Activated CD8-positive, alpha-beta T cell treated with anti-CD3 and anti-CD28 coated beads for 36 hours (primary cell): ENCODE measurements at places on chromosomes 7 and 10. TPM values are rescaled to one million over a fixed set of nuclear protein-coding genes. Genes with fewer than 3 reads are reported as not detected.

Gene CUL2
- total RNA-seq = 40.2 TPM

Gene SLC25A40
- 38.9 TPM for total RNA-seq

Gene PTPN12
- total RNA-seq = 8.1 TPM

Gene CACNB2
- total RNA-seq = not detected

Gene C10orf67
- 0.32 TPM for total RNA-seq

Gene PAX4
- total RNA-seq = not detected

Gene TSPAN15
- 0.58 TPM for total RNA-seq

Gene SLC18A2
- total RNA-seq = 0.14 TPM

Gene IFT22
- total RNA-seq = 3.8 TPM

Gene DDX50
- total RNA-seq = 105 TPM

Gene MLLT10
- total RNA-seq = 36.4 TPM

Gene IL2RA
- 874 TPM for total RNA-seq

Gene CALML5
- not detected for total RNA-seq

Gene IFIT3
- total RNA-seq = 20.4 TPM

Gene PDE6C
- not detected for total RNA-seq

Gene TMEM270
- total RNA-seq = not detected

Gene TRPV6
- not detected for total RNA-seq

Gene ACSM6
- not detected for total RNA-seq

Gene NCF1
- total RNA-seq = 2.4 TPM

Gene KIF20B
- total RNA-seq = 63.2 TPM

Gene ZNF3
- total RNA-seq = 16.4 TPM

Gene NPY
- not detected for total RNA-seq

Gene NXPH1
- total RNA-seq = not detected

Gene SLC26A5
- not detected for total RNA-seq

Gene TFR2
- total RNA-seq = 11.3 TPM

Gene SPDYE5
- total RNA-seq = 0.18 TPM

Gene CROT
- total RNA-seq = 7.2 TPM

Gene NKX1-2
- not detected for total RNA-seq

Gene TACR2
- not detected for total RNA-seq

Gene SFMBT2
- total RNA-seq = 23.8 TPM

Gene CLCN1
- total RNA-seq = 0.09 TPM

Gene C7orf57
- total RNA-seq = 0.74 TPM

Gene CYP2E1
- 0.43 TPM for total RNA-seq

Gene THSD7A
- not detected for total RNA-seq

Gene TMEM229A
- not detected for total RNA-seq

Gene AKR1D1
- total RNA-seq = not detected

Gene CDC14C
- not detected for total RNA-seq

Gene ASZ1
- total RNA-seq = not detected

Gene MYH16
- not detected for total RNA-seq

Gene DPYSL4
- 20.9 TPM for total RNA-seq
